Stimulated activated CD4-positive, alpha-beta T cell treated with anti-CD3 and anti-CD28 coated beads, Interleukin-12 subunit alpha, Interleukin-12 subunit beta, amount 100 ng/mL, for 48 hours (primary cell): ENCODE measurements at places on chromosomes 5 and 9.

- DNase-seq, result no peak
These were observed 361.4 kb upstream of the POU5F2 start for GRCh38 chr5:94102849-94103248.

GRCh38 chr5:133341915-133342710, 270.2 kb downstream of the FSTL4 start:
- DNase-seq, result no peak

- no peak for DNase-seq
These were observed 47.1 kb upstream of the ZNF354A start for GRCh38 chr5:178777520-178777919.

DNA sequence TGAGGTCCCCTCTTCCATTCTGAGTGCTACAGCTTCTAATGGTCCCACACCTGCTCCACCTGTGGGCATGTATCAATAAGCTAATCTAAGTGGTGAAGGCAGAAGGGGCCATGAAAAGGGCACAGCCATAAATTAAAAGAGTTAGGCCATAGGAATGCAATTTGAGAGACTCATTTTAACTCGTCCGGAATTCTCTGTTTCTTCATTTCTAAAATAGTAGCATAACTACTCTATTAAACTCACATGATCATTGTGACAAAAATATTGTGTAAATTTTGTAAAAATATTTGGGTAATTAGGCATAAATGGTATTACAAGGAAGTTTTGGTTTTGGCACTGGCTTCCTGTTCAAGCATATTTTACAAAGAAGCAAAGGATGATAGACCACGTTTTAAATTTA, 103.1 kb upstream of the TXNDC8 start:
- DNase-seq, result no peak

GRCh38 chr5:168878135-168878745, 299.1 kb upstream of the PANK3 start:
- DNase-seq, result no peak

DNA sequence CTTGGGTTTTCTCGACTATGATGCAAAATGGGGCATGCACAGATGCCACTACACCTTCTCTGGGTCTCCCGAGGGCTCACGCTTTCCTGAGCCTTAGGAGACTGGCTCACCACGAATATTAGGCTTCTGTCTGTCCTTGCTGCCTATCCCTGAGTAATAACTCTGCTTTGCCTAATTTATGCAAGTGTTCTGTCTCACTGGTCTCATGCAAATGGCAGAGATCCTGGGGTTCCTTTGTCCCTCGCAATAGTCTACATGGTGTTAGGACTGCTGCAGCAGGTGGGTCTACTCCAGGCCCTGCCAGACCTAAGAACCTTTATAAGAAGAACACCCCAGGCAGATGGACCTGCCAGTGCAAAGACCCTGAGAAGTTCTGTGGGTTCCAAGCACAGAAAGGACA, 72.3 kb upstream of the HRH2 start:
- DNase-seq, result no peak

DNA sequence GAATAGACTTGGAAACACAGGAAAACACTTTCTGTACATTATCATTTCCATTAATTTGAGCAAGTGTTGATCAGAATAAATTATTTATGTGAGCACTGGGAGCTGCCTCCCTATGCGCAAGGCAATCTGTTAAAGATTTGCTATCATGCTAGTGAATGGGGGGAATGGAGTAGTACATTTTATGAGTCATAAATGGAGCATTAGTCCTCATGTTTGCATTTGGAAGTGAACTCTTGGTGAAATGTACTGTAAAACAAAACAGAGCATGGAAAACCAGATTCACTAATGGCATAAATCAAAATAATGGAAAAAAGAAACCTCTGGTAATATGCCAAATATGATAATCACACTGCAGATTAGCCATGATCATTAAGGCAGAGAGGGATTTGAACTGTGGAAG, 40.5 kb upstream of the TMC1 start:
- DNase-seq, result no peak

- DNase-seq, result no peak
These were observed 98.4 kb upstream of the RANBP6 start for GRCh38 chr9:6113819-6114218.

- DNase-seq, result no peak
These were observed 20.3 kb upstream of the UNC5A start for GRCh38 chr5:176789873-176790615.

DNA sequence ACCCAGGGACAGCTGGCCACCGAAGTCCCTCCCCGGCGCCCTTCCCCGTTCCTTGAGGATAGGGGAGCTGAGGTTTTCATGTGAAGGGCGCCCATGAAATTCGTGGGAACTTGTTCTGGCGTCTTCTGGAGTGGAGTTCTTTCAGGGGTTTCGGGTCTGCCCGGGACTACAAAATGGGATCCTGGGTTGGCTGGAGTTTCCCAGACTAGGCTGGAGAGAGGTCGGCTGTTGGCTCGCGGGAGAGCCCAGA, 3.6 kb upstream of the RGMB start:
- no peak for DNase-seq
